ENCODE measurements at places on chromosomes 1 and 21.

DNA sequence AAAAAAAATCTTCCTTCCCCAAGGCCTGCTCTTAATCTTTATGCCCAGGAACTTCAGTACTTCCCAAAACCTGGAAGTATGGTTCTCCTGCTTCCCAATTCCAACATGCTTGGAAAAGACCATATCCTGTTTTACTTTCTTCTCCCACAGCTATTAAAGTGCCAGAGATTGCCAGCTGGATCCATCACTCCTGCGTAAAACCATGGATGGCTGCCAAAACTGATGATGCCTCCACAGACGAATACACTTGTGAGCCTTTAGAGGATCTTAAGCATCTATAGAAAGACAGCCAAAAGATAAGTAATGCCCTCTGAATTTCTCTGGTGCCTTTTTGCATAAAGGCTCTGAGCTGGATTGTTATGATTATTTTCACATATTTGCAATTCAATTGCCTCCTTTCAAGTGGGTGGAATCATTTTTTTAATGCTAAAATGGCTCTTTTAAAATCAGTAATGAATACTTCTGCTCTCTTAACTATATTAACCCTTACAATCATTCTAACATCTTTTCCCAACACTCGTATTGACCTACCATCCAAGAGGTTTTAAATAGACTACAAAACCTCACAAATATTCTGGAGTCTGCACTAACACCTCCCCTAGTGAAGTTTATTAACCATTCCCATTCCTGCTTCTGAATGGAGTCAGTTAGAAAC lies 1807.8 kb downstream of the BRINP3 start:
- DNase-seq = no peak

DNA sequence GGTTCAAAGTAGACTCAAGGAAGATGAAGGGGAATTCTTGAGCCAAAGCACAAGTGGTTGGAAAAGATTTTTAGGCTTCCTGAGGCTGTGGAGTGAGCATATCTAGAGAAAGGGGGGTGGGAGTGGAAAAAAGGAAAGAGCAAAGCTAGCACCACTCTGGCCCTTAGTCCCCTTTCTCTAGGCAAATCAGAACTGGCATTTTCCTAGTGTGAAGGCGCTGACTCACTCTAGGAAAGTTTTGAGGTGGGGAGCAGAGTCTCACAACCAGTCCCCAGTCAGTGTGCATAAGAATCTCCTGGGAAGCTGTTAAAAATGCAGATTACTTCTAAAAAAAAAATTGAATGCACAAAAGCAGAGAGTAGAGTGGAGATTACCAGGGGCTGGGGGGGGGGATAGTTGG lies 3.4 kb upstream of the GPR89B start:
- no peak for DNase-seq

- no peak for DNase-seq
Observed at GRCh38 chr21:45098867-45099266, 24.5 kb downstream of the ADARB1 start.

GRCh38 chr1:149933208-149933607 lies 3.5 kb downstream of the MTMR11 start:
- DNase-seq = no peak

- DNase-seq = no peak
Observed at GRCh38 chr1:237467320-237467719, 423.4 kb downstream of the ZP4 start.

DNA sequence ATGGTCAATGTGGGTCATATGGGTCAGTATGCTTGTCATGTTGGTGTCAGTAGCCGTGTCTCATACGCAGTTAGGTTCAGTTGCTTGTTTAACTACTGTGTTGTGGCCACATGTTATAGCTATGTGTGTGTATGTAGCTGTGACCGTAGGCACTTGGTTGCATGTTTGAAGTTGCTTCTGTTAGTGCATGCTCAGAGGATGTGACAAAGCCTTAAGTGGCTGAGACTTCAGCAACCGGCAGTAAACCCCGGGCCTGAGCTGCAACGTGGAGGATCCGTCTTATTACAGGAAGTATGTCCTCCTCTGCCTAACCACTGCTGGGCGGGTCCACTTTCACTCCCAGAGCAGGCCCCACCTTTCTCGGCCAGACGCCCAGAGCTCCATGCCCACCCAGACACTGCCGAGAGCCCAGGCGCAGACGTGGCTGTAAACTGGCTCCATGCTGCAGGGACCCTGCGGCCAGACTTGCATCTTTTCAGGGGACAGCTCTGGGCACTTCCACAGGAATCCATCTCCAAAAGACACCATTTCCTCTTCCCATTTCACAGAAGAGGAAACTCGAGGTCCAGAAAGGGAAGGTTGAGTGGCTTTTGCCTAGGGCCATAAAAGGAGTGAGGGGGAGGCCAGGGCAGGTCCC lies 2.2 kb downstream of the TCEA3 start:
- peak; percentile 73 for DNase-seq

DNA sequence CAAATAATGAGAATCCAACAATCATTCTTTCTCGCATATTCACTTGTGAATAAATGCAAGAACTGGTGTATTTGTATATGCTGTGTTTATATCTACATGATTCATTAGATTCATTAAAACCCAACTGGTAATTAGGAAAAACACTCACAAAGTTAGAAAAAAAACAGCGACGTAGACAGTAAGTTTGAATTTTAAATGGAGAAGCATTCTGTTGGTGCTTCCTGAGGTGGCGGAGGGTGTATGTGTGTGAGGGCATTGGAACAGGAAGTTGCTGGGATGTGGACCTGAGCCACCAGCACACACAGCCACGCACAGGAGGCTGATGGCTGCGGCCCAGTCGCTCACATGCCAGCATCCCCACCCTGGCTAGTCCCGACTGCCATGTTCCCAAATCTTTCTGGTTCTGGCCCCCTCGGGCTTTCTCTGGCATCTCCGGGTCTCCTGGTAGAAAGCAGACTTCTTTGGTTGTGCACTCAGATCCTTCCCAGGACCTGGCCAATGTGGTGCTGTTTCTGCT lies 121.6 kb upstream of the IRF2BP2 start:
- DNase-seq = peak; percentile 16

DNA sequence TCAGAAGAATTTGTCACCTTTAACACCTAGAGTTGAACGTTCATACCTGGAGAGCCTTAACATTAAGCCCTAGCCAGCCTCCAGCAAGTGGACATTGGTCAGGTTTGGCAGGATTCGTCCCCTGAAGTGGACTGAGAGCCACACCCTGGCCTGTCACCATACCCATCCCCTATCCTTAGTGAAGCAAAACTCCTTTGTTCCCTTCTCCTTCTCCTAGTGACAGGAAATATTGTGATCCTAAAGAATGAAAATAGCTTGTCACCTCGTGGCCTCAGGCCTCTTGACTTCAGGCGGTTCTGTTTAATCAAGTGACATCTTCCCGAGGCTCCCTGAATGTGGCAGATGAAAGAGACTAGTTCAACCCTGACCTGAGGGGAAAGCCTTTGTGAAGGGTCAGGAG lies 52.3 kb downstream of the UBE4B start:
- no peak for DNase-seq

DNA sequence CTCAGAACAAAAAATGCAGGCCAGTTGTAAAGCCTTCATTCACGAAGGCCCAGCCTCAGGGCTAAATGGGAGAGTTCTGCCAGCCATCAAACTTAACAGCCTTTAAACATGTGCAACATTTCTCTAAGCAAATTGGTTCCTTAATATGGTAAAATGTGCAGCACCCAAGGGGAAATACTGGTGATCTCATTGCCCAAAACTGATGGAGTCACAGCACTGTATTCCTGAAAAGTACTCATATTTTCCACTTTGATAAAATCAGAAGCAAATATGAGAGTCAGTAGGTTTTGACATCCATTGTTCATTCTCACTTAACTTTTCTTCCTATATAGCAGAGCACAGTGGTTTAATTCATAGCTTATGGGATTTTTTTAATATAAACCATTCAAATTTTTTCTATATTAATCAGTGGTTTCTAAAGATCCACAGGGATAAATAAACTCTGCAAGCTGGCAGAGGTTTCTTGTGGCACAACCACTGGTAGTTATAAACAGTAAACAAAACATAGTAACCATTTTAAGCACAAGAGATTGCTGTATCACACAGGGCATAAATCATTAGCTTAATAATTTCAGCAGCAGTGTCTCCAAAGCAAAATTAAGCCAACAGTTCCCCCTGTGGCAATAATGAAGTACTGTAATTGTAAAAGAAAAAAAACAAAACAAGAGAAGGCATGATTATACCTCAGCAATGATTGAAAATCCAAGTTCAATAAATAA lies 106.9 kb upstream of the LYPLAL1 start:
- no peak for DNase-seq

DNA sequence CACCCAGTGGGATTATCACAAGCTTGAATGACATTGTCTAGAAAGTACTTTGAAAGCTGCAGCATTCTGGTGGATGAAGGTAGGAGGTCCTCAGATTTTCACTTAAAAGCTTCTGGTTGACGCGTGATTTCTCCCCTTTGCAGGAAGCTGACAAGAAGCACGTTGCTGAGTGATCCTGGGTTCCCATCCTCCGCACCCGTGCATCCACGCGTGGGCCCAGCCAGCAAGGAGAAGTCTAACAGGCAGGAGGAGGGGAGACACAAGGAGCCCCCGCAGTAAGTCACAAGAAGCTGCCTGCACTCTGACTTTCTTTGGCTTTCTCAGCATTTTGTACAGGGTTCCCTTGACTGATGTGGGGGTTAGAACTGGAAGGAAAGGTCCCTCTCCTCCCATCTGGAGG lies 7.8 kb upstream of the B3GALT5 start:
- DNase-seq = no peak

DNA sequence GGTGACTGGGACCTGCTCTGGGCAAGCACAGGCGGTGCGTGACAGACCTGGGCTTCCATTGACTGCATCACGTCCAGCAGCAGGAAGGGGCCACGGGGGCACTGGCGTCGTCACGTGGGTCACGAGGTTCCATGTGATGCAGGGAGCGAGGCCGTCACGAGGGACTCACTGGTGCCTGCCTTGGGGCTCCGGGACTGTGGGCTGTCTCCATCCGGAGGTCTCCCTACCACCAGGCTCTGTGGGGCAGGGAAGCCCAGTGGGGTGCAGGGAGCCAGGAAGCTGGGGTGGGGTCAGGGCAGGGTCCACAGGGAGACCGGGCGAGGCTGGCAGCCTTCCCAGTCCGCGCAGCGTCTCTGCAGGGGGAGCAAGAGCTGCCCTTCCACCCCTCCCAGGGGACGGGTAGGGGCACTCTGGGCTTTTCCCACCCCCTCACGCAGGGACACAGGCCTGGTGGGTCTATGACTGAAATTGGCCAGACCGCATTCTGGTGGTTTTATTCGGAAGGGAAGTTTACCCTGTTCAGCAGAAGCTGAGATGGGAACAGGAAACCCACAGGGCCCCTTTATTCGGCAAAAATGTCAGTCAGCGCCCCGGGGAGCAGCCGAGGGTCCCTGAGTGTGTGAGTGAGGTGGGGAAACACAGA lies 416 bp upstream of the TNFRSF14 start:
- DNase-seq = peak; percentile 71

GRCh38 chr1:8525216-8525557 lies 207.3 kb downstream of the SLC45A1 start:
- DNase-seq = peak; percentile 8

GRCh38 chr21:21200103-21200938 lies 202.1 kb downstream of the NCAM2 start:
- no peak for DNase-seq

- no peak for DNase-seq
Observed at GRCh38 chr1:184489908-184490307, 103.1 kb downstream of the C1orf21 start.

- DNase-seq = peak; percentile 61
Observed at GRCh38 chr1:101264697-101265096, 27.9 kb downstream of the S1PR1 start.

GRCh38 chr1:202130816-202131522 lies 8.3 kb downstream of the GPR37L1 start:
- DNase-seq = no peak

Data from CD4-positive, alpha-beta T cell treated with Interleukin-6 at 100 ng/mL for 8 hours (primary cell).